ENCODE measurements at places on chromosomes 16 and 17.

DNA sequence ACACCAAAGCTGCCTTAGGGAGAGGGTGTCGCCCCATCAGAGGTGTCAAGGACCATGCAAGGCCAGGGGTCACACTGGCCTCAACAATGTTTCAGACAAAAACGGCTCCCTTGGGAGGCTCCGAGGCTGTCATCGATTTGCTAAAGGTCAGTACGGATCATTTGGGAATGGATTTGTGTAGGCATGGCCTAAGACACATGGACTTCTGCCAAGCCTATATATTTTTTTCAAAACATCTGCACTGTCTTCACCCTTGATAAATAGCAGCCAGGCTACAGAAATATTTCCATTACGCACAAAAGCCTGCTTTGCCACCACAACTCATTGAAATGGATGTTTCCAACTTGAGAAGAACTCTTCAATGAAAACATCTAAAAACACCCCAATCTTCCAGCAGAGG is 10.3 kb downstream of the CUEDC1 start:
- no peak for DNase-seq

GRCh38 chr17:48711128-48711527 is 11.2 kb downstream of the PRAC1 start:
- no peak for DNase-seq

DNA sequence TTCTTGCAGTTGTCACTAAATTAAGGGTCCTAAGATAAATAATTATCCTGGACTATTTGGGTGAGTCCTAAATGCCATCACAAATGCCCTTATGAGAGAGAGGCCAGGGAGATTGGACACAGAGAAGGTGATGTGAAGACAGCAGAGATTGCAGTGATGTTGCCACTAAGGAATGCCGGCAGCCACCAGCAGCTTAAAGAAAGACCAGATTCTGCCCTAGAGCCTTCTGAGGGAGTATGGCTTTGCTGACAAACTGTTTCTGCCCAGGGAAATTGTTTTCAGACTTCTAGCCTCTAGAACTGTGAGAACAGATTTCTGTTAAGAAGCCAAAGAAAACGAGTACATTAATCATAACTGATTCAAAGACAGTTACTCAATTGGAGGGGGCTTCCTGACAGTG is 10.0 kb upstream of the ZNF23 start:
- DNase-seq, result no peak

DNA sequence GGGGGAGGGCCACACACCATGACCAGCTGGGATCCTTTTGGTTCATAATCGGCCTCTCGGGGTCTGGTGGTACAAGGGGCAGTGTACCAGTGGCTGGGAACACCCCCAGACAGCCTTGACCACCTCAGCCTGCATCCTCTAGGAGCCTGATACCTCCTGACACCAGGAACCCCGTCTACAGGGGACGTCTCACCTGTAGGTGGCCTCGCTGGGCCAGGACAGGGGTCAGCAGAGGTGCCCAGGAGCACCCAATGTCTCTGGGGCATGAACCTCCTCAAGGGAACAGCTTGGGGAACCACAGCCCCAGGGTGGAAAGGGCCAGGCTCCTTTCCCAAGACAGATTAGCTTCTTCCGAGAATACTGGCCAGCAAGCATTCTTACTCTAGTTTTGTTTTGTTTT is 2.5 kb upstream of the METRNL start:
- no peak for DNase-seq

- DNase-seq, result no peak
Measured at GRCh38 chr17:17741349-17742023, 60.2 kb downstream of the RAI1 start.

DNA sequence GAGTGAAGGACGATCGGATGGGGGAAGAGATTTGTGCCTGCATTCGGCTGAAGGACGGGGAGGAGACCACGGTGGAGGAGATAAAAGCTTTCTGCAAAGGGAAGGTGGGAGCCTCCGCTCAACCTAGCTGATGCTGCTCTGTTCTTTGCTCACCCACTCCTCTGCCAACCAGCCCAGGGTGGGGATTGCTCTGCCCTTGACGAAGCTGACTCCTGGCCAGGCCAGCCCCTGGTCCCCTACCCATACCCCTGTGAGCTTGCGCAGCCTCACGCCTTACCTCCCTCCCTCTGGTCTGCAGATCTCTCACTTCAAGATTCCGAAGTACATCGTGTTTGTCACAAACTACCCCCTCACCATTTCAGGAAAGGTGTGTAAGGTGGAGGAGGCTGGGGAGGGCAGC is 4.8 kb upstream of the RSAD1 start:
- no peak for DNase-seq
